ENCODE measurements at places on chromosomes 6 and 20.

- DNase-seq = no peak
Measured at GRCh38 chr6:85996034-85996375, 353.3 kb upstream of the SYNCRIP start.

GRCh38 chr20:57756213-57756612, 46.4 kb upstream of the PMEPA1 start:
- no peak for DNase-seq

DNA sequence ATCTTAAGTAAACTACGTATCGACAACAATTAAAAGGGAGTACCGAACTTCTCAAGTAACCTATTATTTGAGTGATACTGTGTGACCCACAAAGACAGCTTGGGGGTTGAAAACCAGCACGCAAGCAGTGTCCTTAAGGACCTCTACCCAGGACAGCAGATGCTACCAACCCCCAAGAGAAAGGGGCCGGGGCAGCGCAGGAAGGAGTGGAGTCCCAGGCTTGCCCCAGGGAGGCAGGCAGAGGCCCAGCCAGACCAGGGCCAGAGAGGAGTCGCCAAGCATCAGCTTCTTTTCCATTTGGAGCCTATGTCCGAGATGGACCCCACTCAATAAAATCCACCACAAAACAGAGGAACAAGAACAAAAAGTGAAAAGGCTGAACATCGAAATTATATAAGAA, 11.9 kb downstream of the DIDO1 start:
- DNase-seq = peak; percentile 75

DNA sequence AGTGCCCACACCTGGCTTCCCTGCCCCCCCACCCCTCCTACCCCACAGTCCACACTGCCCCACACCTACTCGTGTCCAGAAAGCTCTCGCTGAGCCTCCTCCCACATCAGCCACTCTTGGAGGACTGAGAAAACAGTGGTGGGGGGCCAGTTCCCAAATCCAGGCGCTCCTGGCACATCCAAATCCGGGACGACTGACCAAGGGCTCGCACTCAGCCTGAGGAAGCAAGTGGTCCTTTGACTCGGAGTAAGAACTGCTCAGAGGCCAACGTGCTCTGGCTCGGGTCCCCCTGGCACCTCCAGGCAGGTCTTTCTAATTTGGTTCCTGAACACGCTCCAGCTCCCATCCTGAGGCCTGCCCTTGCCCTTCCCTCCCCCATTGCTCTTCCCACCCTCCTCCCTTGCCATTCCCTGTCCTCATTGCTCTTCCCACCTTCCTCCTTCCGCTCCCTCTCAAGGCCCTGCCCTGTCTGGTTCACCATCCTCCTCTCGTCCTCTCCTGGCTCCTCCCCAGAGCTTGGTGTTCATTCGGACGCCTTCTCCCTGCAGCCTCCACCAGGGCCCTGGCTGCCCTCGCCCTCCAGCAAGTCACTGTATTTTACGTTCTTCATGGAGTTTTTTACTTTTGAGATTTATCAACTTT, 83.6 kb downstream of the THBS2 start:
- peak; percentile 45 for DNase-seq

DNA sequence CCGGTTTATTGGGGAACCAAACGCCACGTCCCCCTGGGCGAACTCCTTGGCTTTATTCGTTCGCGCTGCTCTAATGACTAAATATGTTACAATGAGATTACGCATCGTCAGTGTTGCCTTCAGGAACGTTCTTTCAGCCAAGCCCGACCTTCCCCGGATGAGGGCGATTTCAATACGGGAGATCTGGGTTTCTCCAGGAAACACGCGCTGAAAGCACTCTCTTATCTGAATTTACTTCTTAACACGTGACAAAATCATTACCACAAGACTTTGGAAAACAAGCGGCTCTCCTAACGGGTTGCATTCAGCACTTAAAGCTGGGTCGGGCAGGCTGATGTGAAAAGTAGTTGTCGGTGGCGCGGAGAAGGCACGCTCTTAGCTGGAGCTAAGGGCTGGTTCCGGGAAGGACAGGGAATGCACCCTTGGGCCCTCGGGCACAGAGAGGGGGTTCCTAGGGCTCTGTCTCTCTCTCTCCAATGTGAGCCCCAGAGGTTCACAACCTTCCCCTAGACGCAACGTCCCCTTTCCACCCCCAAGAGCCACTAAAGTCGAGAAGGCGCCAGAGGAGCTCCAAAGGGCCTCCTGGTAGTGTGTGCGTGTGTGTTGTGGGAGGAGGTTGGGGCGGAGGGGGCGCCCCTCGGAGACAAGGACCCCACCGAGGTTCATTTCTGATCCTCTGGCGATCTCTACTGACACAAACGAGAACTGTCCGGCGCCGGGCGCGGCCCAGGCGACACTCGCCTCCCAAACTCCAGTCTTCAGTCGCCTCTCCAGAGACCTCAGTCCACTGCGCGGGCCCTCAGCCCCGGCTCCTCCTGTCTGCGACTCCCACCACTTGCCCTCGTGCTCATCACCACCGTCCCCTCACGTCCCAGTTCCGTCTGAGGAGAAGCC, 7.1 kb upstream of the NKX2-2 start:
- no peak for DNase-seq

GRCh38 chr6:24721461-24722215, 2.7 kb upstream of the C6orf62 start:
- DNase-seq = peak; percentile 47

DNA sequence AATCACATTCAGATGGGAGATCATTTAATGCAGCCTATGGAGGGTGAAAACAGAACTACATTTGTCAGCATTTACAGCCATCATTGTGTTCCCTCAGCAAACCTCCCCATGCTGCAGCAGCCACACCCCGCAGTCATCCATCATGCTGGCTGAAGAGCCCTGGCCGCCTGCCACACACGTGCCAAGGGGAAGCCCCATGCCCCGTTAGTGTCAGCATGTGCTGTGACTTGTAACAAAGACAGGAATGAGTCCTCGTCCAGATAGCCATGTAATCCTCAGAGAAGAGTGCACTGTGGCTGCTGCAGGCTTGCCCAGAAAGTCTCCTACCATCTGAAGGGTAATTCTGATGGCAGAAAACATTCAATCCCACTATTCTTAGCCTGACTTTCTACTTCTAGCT, 1097.8 kb downstream of the KIF16B start:
- no peak for DNase-seq

DNA sequence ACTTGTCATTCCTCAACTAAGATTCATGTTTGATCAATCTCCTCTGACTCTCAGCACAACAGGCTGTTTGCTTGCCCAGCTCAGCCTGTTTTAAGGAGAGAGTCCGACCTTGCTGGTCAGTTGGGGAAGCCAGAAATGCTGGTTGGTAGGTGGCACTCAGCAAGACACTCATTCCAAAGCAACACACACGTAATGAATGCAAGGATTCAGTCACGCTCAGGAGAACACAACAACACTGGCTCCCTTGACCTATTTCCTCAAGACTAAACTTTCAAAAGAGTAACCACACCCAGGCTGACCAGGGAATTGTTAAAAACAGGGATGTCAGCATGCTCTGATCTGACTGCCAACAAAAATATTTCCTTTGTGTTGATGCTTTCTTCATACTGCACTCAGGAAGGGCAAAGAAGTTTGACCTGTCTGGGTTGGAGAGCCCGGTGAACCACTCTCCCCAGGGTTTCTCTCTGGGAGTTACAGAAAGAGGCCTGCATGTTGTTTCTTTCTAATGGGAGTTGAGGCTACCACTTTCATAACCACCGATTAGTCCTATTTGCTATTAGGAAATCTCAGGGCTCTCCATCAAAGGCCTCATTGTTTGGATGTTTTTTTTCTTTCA, 25.6 kb upstream of the PREP start:
- no peak for DNase-seq

DNA sequence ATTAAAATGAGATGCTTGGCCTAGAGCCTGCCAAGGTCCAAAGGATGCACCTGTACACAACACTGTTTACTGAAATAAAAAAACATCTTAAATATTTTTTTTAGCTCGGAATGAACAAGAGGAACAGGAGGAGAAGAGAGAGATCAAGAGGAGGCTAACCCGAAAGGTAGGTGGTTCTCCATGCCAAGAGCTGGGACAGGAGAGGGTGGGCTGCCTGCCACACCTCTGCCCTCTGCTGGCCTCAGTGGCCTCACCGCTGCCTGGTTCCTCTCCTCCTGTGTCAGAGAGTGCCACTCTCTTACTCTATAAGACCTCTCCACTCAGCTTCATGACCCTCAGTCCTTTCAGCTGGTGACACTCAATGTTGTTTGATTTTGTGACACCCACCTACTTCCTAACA, 50.2 kb downstream of the TBC1D7 start:
- DNase-seq = no peak
